Left renal pelvis (tissue), 4 donors: ENCODE measurements at places on chromosomes 11 and 22. TPM values are rescaled to one million over a fixed set of nuclear protein-coding genes. Genes with fewer than 3 reads are reported as not detected.

CEP126 gene
- 3.3 TPM for polyA plus RNA-seq

GGT5 gene
- 16.4 TPM for polyA plus RNA-seq

GPR83 gene
- polyA plus RNA-seq, result 0.65 TPM

KDM4E gene
- polyA plus RNA-seq, result 0.16 TPM

WNT11 gene
- polyA plus RNA-seq, result 21.3 TPM

LYVE1 gene
- 147 TPM for polyA plus RNA-seq

FLRT1 gene
- polyA plus RNA-seq, result 3.6 TPM

RTL10 gene
- 29.7 TPM for polyA plus RNA-seq

OR8G1 gene
- not detected for polyA plus RNA-seq

OTOG gene
- 0.27 TPM for polyA plus RNA-seq

FAM227A gene
- polyA plus RNA-seq, result 10.7 TPM

SLCO2B1 gene
- 6.3 TPM for polyA plus RNA-seq

MFNG gene
- polyA plus RNA-seq, result 10.4 TPM

ARHGAP32 gene
- 17.0 TPM for polyA plus RNA-seq

RAB3IL1 gene
- polyA plus RNA-seq, result 23.5 TPM

PNPLA5 gene
- not detected for polyA plus RNA-seq

NAV2 gene
- 22.0 TPM for polyA plus RNA-seq

RAG2 gene
- polyA plus RNA-seq, result 1.1 TPM

FZD4 gene
- 68.4 TPM for polyA plus RNA-seq

RNF141 gene
- polyA plus RNA-seq, result 23.3 TPM

DEPDC7 gene
- polyA plus RNA-seq, result 6.8 TPM

USP2 gene
- polyA plus RNA-seq, result 1.7 TPM

OR51B5 gene
- 0.42 TPM for polyA plus RNA-seq

MAP6 gene
- polyA plus RNA-seq, result 9.1 TPM

CASP5 gene
- polyA plus RNA-seq, result not detected

CHRDL2 gene
- polyA plus RNA-seq, result 0.52 TPM

MOV10L1 gene
- polyA plus RNA-seq, result 0.75 TPM

HOATZ gene
- 0.15 TPM for polyA plus RNA-seq

MDK gene
- 700 TPM for polyA plus RNA-seq

LMO2 gene
- 36.4 TPM for polyA plus RNA-seq

HYLS1 gene
- 13.0 TPM for polyA plus RNA-seq

MS4A15 gene
- polyA plus RNA-seq, result not detected

C22orf31 gene
- 1.7 TPM for polyA plus RNA-seq

RTN4RL2 gene
- 2.2 TPM for polyA plus RNA-seq

ART1 gene
- not detected for polyA plus RNA-seq

MMP7 gene
- polyA plus RNA-seq, result 31.0 TPM

ANGPTL5 gene
- 0.06 TPM for polyA plus RNA-seq

MYOD1 gene
- not detected for polyA plus RNA-seq
